ENCODE measurements at places on chromosomes 7 and 10. TPM values are rescaled to one million over a fixed set of nuclear protein-coding genes. Genes with fewer than 3 reads are reported as not detected.

GRCh38 chr10:24958721-24959381 lies 6.4 kb upstream of the PRTFDC1 start:
- no peak for DNase-seq

GRCh38 chr10:96279191-96279641 lies 7.8 kb upstream of the BLNK start:
- DNase-seq = no peak

DNA sequence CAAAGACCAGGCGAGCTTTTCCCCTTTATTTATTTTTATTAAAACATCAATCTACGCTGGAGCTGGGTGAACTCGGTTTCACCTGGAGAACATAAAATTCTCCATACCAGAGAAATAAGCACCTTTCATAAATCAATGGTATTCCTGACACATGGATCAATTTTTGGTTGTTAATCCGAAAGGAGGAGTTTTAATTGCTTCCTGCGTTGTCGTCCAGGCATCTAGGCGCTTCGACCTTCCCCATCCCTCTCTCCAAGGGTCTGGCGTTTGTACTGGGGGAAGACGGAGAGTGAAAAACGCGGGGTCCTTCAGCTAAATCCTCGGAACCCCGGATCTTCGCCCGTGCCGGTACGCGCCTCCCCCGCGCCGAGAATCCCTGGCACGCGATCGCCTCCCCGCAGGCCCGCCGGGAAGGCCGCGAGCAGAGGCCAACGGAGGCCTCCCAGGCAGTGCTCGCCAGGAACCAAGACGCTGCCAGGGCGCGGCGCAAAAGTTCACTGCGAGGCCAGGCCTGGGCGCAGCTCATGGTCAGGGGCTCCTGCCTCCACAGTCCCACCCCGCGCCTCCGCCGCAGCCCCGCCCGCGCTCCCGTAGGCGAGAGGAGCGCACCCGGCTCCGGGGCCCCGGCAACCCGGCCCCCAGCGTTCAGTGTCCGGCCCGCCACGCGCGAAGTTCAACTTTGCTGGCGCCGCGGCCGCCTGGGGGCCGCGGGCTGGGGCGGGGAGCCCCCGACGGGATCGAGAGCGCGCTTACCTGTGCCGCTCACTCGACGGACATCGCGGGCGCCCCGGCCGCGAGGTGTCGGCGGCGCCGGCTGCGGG lies 8.3 kb upstream of the EBF3 start:
- DNase-seq = no peak

- no peak for DNase-seq
These were observed 24.7 kb downstream of the EXOC6 start for GRCh38 chr10:92873029-92873428.

DNA sequence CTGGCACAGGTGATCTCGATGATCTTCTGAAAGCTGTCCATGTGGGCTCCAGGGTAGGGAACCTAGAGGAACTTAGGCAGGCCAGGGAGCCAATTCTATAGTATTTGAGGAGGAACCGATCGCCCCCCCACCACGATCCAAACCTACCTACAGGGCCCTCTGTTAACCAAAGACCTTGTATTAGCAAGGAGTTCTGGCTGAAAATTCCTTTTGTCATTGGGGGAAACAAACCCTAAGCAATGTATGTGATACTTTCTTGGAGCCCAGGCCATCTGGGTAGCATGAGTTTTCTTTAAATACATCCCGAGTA lies 62.1 kb downstream of the CHN2 start:
- DNase-seq = no peak

GRCh38 chr10:11638055-11638698 lies 26.7 kb upstream of the USP6NL start:
- no peak for DNase-seq

DNA sequence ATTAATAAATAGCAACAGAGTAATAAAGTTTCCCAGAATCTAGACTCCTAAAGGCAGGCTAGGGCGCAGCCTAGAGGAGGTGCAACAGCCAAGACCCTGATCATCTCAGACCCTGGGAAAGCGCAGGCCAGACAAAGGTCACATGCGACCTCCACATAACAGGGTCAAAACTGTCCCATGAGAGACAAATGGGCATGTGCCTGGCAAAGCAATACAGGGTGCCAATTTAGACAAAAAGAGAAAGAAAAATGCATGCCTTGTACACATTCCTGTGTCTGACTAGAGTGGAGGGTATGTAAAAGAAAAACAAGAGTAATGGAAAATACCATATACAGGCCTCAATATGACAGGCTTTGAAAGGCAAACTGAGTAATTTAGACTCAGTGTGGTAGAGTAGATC lies 22.2 kb downstream of the MPP7 start:
- no peak for DNase-seq

Gene NRG3
- not detected for total RNA-seq

Gene HOXA6
- total RNA-seq = not detected

Gene RASA4B
- total RNA-seq = 22.0 TPM

Gene STARD3NL
- 41.5 TPM for total RNA-seq

Gene OR13A1
- total RNA-seq = not detected

Data from CD8-positive, alpha-beta memory T cell (primary cell).